Activated CD4-positive, alpha-beta memory T cell treated with anti-CD3 and anti-CD28 coated beads for 36 hours (primary cell): ENCODE measurements at places on chromosomes 11 and 22.

GRCh38 chr11:38788561-38788960, 2190.5 kb upstream of the RAG2 start:
- DNase-seq: no peak

DNA sequence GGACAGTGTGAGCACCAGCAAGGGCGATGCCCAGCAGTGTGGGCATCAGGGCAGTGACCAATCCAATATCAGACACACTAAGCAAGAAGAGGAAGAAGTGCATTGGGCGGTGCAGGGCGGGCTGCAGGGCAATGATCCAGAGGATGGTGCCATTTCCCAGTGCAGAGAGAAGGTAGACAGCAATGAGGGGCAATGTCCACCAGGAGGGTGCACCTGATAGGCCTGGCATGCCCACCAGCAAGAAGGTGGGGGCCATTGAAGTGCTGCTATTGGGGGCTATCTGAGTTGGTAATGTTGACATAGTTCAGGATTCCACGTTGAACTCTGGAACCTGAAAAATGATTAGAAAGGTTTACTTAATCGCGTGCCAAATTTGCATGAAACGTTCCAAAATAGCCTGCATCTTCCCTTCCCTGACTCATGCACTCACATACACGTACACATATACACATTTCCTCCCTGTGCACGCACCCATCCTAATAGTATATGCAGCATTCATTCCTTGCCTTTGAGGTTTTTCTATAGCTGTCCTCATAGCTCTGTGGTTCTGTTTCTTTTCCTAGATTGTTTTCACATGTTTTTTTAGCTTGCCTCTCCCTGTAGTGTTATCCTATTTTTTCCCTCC, at the start of gene OR51S1:
OR51S1 (minus strand) TSS at position 301 of the 625 bp plus-strand sequence; CDS start at position 301, 0 bp downstream.
- DNase-seq: no peak

DNA sequence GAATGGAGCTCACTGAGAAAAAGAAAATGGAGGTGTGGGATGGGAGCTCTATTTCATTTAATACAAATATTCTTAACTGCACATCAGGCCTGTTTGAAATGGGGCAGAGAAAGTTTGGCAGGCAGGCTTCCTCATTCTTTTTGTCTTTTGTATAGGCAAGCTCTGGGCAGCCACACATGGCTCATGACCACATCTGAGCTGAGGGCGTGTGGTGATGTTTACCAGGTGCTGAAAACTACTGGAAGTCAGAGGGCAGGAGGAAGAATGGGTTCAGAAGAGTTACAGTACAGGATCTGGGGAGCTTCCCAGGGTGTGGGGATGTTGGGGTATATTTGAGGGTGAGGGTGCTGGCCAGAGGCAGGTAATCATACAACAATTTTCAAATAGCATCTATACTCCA, 66.3 kb upstream of the NAV2 start:
- DNase-seq: no peak

GRCh38 chr11:1447845-1448825, 38.4 kb downstream of the MOB2 start:
- DNase-seq: no peak
